GM18507 (cell line): ENCODE measurements at places on chromosomes 16 and 17.

- no peak for DNase-seq
Observed at GRCh38 chr17:13153036-13153435, 135.2 kb upstream of the ELAC2 start.

DNA sequence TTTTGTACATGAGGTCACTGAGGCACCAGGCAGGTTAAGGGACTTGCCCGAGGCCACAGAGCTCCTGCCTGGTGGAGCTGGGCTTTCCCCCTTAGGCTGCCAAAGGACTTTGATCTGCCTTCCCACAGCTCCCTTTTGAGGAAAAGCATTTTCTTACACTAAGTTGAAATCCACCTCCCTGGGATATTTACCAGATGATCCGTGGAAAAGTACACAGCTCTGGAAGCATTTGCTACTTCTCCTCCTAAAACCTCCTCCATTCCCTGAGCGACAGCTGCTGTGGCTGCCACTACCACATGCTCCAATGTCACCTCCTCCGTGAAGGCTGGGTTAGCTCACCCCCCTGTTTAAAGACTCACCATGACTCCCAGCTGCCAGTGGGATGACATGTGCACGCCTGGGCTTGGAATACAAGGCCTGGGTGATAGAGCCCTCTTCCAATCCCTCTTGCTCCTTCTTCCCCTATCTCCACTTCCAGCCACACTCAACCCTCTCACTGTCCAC lies 1.2 kb upstream of the MPRIP start:
- DNase-seq: no peak

DNA sequence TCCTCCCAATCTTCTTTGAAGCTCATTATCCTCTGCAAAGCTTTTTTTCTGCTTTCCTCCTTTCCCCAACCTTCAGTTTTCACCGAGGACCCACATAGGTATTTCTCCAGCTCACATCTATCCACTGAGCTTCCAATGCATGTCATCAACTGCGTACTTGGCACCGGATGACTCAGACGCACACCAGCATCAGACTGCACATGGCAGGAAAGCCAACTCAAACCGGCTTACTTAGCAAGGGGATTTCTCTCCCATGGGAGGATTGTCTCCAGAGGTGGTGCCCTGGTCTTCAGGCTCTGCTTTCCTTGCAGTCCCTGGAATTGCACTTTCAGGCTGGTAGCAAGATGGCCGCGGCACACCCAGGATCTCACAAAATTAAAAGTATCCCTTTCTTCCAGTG lies 1.7 kb upstream of the AKTIP start:
- no peak for DNase-seq

DNA sequence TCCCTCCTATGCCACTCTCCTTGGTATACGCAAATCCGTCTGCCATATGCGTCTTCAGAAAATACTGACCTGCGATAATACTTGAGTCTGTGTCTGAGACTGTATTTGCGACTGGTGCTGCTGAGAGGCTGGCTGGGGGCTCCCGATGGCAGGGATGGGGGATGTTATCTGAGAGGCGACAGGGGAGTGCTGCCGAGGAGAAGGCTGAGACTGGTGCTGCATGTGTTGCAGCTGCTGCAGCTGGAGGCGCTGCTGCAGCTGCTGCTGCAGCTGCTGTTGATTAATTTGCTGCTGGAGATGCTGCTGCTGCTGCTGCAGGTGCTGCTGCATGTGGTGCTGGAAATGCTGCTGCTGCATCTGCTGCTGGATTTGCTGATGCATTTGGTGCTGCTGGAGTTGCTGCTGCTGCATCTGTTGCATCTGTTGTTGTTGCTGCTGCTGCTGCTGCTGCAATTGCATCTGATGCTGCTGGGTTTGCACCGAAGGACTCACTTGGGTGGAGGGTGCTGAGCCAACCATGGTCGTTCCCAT lies 107.7 kb downstream of the TOX3 start:
- no peak for DNase-seq

DNA sequence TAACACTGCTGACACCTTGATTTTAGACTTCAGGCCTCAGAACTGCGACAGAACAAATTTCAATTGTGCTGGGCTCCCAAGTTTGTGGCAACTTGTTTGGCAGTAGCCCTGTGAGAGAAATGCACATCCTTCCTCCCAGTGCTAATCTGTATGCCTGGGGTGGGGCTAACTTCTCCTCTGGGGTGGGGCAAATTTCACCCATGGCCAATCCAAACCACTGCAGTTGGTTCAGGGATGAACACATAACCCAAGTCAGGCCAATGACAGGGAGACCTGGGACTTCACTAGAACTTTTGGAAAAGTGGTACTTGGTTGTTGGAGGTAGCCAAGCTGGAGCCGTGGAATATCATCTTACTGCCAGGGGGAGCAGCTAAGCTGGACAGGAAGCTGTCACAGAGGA lies 56.3 kb downstream of the ABCC6 start:
- DNase-seq: no peak

DNA sequence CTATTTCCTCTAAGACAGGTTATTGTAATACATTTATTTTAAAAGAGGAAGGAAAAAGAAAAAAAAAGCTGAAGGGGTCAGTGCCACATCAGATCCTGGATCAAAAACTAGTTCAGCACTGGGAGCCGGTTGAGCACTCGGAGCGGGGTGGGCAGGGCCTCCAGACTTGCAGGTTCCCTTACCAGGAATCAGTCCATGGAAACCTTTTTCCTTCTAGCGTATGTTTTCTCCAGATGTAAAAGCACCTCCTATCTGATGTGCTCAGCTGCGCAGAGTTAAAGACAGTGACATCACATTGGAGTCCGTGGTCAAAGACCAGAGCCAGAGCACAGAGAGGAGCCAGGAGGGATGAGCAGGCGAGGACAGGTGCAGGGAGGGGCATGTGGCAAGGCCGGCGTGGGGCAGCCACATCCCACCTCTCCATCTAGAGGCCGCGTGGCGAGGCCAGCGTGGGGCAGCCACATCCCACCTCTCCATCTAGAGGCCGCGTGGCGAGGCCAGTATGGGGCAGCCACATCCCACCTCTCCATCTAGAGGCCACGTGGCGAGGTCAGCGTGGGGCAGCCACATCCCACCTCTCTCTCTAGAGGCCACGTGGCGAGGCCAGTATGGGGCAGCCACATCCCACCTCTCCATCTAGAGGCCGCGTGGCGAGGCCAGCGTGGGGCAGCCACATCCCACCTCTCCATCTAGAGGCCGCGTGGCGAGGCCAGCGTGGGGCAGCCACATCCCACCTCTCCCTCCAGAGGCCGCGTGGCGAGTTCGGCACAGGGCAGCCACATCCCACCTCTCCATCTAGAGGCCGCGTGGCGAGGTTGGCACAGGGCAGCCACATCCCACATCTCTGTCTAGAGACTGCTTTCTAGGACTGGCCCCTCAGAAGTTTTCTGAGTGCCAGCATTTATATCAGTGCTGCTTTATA lies 166.8 kb upstream of the CHMP6 start:
- DNase-seq: no peak

GRCh38 chr16:60031740-60032139 lies 1297.6 kb upstream of the GOT2 start:
- no peak for DNase-seq

DNA sequence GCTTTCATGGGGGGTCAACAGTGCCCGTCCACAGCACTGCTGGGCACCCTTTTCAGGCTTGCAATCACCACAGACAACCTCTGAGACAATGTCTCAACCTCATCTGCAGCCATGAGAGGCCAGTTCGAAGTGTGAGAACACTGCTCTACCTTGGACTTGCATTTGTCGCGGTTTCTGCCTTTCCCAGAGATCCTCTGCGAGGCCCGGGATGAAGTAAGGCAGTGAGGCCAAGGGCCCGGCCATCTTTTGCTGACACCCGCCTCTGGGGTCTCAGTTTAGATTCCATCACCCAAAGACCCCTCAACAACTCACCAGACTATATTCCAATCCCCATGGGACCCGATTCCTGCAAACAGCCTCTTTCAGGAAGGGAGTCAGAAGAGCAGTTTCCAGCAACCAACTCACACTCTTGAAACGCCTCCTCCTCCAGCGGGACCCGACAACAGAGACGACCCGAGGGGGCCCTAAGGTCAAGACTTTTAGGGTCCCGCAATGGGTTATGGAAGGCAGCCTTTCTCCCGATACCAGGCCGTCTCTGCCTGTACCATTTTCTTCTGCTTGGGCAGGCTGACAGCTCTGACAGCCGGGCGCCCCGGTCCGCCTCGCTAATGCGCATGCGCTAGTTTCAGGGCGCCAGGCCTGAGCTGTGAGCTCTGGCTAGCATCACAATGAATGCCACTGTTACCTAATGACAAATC lies 576.0 kb downstream of the KCNJ18 start:
- no peak for DNase-seq

DNA sequence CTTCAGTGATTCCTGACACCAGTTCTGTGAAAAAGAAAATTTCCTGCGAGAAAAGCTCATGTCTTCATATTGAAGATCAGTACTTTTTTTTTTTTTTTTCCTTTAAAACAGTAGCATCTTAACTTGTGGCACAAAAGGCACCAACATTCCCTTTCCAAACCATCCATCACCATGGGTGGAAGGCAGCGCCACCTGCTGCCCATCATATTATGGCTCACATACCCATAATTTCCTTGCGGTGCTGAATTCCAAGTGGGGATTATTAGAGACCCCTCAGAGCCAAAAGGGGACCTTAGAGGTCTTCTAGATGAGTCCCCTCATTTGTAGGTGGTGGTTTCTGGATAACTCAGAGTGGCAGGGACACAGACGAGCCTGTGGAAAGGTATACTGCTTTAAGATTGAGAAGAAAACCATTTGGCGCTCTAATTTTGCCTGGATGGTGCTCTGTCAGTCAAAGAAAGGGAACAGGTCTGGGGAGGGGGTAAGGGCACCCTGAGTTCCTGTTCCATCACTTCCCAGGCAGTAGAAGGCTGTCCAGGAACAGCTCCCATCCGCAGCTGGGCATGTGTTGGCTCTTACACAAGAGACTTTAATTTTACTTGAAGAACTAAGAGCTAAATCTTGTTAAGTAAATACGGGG lies 7.9 kb upstream of the SOST start:
- no peak for DNase-seq

DNA sequence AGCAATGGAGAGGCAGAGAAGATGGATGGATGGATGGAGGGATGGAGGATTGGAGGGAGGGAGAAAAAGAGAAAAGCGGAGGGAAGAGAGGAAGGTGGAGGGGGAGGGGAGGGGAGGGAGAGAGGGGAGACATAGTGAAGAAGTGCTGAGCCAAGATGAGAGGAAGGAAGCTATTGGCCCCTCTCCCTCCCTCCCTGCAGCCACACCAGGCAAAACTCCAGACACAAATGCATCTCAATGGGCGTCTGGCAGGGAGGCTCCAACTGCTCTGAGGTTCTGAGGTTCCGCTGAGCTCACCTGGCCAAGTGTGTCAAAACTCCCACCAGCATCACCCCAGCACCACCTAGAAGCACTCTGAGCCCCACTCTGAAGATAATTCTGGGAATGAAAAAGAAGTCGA lies 26.9 kb upstream of the PHB1 start:
- DNase-seq: no peak

DNA sequence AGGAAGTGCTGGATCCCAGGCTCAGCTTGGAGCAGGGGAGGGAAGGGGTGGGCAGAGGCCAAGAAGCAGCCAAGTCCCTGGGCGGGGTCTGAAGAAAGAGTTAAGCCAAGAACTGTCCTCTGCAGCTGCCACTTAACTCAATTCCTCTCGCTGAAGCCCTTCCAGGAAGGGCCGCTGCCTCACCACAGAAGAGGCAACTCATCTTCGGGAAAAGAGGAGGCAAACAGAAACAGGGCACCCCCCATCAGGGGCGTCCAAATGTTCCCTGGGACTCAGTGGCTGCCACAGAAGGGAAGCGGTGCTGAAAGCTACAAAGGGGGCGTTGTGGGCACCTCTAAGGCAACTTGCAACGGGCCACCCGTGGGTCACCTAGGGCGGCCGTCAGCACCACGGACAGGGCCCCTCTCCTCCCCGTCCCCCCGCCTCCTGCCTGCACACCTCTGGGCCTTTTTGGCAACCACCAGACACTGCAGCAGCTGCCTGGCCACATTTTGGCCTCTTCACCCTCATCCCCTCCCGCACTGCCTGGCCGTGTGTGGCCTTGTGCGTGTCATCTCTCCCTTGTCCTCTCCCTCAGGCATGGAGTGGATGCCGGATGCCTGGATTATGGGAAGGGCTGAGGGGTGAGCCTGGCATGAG lies 2.5 kb downstream of the TLCD3B start:
- no peak for DNase-seq

DNA sequence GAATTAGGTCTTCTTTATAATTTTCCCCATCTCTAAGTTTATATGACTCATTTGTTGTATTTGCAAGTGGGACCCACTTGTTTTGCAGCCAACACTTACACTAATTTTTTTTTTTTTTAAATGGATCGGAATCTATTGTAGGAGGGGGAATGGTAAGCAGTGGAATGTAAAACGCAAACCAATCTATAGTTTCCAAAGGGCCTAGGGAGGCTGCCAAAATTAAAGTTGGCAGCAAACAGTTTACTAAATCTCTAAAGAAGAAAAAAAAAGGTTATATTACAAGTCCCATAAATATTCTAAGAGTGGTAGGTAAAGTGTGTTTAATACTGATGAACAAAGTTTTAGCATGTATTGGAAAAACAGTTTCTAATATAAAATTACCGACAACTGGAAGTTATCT lies 416.8 kb upstream of the SALL1 start:
- no peak for DNase-seq

GRCh38 chr16:75203667-75204409 lies 3.1 kb downstream of the CTRB2 start:
- no peak for DNase-seq

GRCh38 chr17:38877130-38877851 lies 7.4 kb downstream of the LASP1 start:
- DNase-seq: no peak

DNA sequence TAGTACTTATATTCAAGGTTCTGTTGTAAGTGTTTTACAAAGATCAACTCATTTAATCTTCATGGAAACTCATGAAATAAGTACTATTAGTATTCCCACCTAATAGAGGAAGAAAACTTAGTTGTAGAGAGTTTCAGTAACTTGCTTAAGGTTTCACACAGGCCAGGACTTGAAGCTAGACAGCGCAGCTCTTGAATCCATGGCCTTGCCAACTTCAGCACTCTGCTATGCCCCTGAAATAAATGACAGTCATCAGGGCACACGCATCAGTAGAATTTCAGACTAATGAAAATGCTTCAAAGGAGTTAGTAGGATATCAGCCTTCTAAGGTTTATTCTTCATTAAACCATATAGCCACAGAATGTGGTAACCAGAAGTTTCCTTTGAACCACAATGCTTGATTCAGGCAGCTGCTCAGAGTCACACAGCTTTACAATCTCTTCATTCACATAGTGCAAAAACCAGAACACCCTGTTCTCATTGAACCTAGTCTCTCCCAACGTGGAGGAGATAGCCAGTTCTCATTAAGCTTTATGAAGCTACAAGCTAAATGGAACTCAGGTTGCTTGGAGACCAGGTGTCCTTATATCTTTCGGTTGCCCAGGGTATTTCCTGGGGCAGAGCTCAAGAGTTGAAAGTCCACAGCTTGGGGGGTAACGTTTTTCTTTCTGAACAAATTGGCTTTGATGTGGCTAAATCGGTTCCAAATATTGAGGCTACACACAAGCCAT lies 39.7 kb downstream of the KCNJ2 start:
- no peak for DNase-seq

GRCh38 chr17:33137426-33137825 lies 145.8 kb downstream of the SPACA3 start:
- no peak for DNase-seq

DNA sequence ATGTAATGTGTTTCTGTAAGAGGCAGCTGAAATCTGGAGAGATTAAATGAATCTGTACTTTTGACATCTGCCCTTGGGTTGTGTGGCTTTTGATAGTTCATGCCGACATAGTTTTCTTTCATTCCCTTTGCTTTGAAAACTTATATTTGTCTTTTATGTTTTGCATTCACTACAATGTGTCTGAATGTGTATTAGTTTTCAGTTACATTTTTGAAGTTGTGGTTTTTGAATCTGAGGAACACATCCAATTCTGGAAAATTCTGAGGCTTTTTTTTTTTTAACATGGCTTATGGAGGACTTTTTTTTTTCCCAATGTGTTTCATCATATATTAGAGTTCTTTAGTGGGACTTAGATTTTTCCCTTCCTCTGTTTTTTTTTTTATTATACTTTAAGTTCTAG lies 683.7 kb upstream of the SOX9 start:
- DNase-seq: no peak
